ENCODE measurements at places on chromosomes 13 and 19.

DNA sequence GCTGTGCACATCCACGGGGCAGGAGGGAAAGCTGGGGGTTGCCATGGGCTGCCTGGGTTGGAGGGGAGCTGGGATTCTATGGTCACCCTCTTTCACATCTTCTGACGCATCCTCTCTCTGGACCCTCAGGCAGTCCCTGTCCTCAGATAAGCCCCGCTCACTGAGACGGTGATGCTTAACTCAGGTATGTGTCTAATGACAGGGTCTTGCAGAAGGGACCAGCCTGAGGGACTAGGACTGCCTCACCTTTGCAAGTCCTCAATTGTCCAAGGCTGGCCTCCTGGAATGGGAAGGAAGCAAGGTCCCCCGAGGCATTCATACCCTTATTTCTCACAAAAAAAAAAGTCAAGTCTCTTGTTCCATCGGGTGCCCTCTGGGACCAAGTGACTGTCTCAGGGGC, 37.7 kb upstream of the CCNE1 start:
- DNase-seq = no peak

GRCh38 chr19:33849551-33850147, 53.0 kb downstream of the KCTD15 start:
- no peak for DNase-seq

- no peak for DNase-seq
These were observed 74.7 kb upstream of the TEX29 start for GRCh38 chr13:111245576-111246384.

DNA sequence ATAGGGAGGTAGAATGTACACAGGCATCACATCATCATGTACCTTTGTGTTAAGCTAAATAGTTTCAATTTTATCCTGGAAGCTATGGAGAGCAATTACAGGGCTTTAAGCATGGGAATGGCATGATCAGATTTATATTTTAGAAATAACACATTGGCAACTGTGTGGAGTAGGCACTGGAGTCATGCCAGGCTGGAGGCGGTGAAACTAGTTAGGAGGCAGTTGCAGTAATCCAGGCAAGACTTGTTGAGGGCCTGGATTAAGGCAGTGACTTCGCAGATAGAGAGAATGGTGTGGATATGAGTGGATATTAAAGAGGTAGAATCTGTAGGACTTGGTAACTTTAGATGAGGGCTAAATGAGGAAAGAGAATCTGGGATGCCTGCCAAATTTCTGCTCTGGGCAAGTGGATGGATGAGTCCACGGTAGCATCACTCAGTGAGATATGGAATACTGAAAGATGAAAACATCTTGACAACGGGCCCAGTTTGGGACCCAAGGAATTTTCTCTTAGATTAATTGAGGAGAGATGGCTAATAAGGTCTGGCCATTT, 506.2 kb downstream of the FGF9 start:
- DNase-seq = no peak

GRCh38 chr13:67614013-67614412, 383.9 kb upstream of the PCDH9 start:
- no peak for DNase-seq

GRCh38 chr13:74450964-74451363, 316.8 kb upstream of the KLF12 start:
- DNase-seq = no peak

DNA sequence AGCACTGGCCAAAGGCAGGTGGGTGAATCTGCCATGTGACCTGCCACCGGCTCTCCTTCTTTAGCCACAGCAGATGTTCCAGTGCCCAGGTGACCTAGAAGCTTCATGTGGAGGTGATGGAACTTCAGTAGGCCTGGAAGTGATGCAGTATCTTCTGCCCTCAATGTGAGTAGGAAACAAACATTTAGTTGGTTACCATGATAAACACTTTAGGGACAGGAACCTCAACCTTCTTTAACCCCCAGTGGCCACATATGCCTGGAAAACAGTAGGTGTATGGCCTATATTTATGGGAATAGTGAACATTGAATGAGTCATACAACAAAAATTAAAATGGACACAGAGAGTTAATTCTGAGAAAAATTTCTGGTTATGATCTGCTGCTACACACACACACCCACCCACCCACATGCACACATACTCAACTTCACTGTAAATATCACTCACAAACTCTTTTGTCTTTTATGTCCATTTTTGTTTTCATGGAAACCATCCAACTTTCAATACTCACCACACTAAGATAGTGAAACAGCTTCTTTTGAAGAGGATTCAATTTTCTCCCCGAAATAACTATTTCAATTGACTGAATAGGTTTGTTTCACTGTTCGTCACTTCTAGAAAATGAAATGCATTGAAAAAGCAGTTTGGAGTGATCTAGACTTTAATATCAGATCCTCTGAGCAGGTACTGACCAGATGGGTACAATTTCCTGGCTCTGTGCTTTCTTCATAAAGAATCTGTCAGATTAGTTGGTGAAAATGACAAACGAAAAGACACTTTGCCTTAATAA, 97.3 kb downstream of the STARD13 start:
- no peak for DNase-seq

DNA sequence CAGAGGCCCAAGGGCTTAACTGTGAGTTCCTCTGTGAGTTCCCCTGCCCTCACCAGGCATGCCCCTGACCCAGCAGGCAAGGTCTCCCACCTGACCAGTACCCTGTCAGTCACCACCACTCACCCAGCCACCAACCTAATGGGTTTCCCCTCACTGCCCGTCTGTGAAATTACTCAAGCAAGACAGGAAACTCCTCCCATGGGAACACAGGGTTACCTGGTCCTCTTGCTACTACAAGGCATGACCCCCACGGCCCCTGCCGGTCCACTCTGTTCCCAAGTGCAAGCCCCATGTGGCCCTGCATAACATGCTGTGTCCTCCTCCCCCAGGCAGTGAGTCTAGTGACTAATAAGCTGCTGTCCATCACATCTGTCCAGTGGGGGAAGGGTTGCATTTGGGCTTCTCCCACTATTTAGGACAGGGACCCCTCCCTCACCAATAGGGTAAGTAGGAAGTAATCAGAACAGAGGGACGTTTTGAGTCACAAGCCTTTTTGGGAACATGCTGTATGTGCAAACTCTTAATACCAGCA, 8.0 kb upstream of the DHRS12 start:
- DNase-seq = no peak

DNA sequence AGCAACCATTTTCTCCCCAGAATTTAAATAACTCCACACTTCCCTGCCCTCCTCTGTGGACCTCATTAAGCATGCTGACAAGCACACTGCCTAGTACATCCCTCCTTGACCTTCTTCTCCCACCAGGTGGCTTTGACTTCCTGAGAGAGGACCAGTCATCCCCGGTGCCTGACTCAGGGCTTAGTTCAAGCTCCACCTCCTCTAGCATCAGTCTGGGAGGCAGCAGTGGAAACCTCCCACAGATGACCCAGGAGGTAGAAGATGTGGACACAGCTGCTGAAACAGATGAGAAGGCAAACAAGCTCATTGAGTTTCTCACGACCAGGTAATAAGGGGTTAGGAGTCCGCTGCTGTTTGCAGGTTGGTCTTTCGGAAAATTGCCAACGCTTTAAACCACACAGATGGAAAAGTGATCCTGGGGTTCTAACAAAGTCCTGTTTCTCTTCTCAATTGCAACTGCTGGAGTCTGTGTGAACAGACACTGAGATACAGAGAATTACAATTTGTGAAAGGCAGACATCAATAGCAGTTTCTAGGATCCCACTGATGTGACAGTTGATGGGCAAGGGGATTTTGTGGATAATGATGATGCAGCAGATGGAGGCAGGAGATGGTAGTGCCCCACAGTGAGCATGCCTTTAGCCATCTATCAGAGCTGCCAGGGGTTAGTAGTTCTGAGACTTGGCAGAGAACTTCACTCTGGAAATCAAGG, 86.7 kb downstream of the ZAR1L start:
- DNase-seq = no peak

DNA sequence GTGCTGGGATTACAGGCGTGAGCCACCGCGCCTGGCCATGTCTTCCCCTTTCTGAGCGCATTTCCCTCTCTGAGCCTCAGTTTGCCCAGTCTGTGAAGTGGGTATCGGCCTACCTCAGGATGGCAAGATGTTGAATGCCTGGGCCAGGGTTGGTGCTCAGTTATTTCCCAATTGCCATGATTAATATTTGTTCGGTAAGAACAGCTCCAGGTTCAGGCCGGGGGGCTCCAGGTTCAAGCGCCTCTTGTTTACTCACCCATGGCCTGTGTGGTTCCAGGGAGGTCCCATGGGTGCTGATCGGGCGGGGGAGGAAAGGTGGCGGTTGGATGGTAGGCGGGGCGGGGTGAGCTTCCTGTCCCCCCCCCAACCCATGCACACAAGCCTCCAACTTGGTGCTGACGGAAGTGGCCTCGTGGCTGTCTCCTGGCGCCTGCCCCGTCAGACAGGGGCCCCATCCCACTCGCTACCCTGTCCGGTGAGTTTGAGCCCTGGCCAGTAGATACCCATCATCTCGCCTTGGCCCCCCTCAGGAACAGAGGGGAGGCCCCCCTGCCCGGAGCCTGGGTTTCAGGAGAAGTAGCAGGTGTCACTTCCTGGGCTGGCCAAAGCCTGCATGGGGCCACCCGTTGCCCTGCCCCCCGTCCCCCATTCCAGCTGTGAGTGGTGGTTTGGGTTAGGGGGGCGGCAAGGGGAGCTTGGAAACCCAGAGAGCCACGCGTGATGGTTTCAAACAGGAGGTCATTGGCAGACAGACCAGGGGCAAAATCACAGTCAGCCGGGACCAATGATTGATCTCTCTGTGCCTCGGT, at the start of gene FCHO1:
TSS of gene FCHO1 (plus strand) at position 375 of the 809 bp plus-strand sequence. CDS start 3,688 bp downstream, outside the sequence.
- DNase-seq = no peak

DNA sequence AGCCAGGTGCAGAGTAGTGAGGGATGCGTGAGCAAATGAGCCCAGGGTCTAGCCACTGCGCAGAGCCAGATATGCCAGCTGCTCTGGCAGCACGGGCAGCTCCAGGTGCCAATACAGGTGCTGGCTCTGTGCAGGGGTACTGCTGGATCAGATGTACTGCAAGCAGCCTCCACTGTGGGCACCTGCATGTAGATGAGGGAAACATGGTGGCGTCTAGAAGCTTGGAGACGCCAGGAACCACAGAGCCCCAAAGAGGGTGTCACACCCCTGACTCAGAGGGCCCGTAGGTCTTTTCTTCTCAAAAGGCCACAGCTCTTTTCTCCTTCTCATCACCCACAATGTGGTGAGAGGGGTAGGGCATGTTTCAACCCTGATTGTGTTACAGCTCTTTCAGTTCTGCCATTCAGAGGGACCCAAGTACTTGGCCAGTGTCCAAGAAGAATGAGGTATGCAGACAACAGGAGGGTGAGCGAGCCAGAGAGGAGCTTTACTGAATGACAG, 244.4 kb upstream of the SLITRK1 start:
- DNase-seq = no peak

- no peak for DNase-seq
These were observed 1185.4 kb downstream of the DIAPH3 start for GRCh38 chr13:58978331-58978730.

DNA sequence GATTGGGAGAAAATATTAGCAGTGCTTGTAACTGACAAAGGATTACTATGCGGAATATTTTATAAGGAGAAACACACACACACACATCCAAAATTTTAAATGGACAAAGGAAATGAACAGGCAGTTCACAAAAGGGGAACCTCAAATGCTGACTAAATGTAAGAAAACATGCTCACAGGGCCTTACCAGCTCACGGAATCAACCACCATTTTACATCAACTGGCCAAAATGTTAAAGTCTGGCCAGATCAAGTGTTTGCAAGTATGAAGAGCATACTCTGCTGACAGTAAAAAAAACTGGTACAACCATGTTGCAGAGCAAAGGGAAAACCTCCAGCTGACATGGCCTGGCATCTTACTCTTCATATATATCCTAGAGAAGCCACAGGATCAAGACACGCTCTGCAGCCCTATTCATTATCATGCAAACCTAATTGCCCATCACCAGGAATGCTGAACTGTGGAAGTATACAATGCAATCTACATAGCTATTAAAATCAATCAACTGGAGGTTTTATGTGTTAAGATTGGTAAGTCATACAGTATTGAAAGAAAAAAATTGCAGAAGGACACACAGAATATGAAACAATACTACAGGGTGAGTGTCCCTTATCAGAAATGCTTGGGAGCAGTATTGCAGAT, 124.4 kb downstream of the RNF17 start:
- no peak for DNase-seq

GRCh38 chr19:29855741-29856500, 44.1 kb downstream of the CCNE1 start:
- no peak for DNase-seq

DNA sequence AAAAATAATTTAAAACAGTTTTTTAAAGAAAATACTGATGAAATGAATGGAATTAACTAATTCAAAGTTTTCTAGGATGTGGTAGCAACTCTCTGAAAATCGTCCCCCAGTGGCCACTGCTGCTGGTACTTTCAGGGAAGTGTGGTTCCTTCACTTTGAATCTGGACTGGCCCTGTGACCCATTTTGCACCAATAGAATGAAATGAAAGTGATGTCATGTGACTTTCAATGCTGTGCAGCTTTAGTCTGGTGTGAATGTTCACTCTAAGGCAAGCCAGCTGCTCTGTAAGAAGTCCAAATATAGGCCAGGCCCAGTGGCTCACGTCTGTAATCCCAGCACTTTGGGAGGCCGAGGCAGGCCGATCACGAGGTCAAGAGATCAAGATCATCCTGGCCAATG, 26.4 kb upstream of the HNRNPA1L2 start:
- DNase-seq = no peak

DNA sequence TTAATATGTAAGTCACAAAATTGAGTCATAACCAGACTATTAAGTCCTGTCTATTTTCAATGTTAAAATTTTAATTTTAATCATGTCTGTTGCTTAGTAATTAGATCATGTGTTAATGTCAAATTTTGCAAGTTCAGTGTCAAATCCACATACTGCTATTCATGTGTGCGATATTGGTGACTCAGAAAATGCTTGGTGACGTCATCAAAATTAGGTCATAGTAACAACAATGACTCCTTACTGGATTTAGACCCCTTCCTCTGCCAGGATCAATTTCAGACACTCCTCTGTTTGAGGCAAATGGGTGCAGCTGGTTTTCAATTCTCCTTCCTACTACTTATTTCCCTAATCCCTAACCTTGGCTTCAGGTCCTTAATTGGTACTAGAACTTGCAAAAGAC, 1394.3 kb upstream of the SLC10A2 start:
- no peak for DNase-seq

- no peak for DNase-seq
These were observed 22.8 kb upstream of the ZNF254 start for GRCh38 chr19:24064175-24064574.

GRCh38 chr13:23956106-23956505, 58.8 kb upstream of the C1QTNF9B start:
- no peak for DNase-seq

GRCh38 chr13:22744688-22745452, 435.9 kb upstream of the SGCG start:
- DNase-seq = no peak

GRCh38 chr19:19672816-19673215, 4.2 kb downstream of the ZNF101 start:
- no peak for DNase-seq

DNA sequence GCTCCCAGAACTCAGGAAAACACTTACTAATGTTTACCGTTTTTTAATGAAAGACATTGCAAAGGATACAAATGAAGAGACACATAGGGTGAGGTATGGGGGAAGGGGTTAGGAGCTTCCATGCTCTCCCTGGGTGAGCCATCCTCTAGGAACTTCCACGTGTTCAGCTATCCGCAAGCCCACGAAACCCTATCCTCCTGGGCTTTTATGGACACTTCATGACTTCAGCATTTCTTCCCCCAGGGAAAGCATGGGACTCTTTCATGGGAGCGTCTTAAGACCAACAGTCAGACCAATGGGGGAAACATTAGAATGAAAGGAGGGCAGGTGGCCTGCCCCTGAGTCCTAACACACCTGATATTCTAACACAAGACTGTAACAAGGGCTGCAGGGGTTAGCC, 6.6 kb upstream of the ESD start:
- no peak for DNase-seq

All from left forelimb (tissue), 1 donor.